ENCODE measurements at places on chromosomes 7 and 10.

DNA sequence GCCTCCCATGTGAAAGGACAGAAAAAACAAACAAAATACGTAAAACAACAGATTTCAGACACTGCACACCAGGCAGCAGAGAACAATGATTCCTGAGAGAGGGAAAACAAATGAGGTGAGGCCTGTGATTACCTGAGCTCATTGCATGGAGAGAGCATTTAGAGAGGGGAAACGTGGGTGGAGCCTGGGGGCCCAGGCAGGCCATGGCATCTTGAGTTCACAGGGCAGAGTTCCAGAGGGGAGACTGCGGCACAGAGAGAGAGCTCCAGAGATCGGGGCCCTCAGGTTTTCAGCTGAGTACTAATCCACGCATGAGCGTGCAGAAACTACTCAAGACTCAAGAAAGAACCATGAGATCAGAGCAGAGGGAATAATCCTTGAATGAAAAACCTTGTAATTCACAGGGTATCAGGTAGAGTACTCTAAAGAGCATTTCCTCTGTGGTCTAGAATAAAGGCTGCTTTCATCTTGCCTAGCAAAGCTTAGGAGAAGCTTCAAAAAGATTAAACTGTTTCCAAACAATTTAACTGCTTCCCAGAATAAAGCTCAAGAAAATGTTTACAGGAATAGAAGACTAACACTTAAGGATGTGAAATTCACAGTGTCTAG lies 46.6 kb upstream of the ARHGAP12 start:
- no peak for DNase-seq

- DNase-seq = no peak
Measured at GRCh38 chr10:43691485-43691884, 42.8 kb upstream of the ZNF32 start.

GRCh38 chr10:16965740-16966447 lies 148.7 kb upstream of the RSU1 start:
- DNase-seq = no peak

DNA sequence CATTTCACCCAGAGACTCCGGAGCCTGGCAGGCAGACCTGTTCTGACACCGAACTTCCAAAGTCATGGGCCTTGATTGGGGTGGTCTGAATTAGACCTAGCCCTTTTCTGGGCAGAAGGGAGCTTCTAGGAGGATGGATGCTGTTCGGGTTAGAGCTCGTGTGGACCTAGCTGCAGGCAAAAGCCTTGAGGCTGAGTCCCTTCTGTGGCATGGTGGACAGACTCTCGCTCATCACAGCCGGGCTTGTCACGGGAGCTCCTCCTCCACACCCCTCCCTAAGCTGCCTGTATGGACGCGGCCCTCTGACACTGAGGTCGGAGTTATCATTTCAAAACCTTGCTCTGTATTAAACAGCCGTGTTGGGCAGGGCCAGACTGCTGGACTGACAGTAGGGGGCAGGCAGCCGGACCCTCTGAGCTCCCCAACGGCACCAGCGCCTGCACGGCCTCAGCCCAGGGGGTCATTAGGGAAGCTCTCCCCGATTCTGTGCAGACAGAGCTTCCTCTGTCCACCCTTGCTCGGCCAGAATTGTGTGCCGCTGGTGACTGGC lies 2.2 kb downstream of the IRF5 start:
- no peak for DNase-seq

GRCh38 chr10:57806675-57807074 lies 461.0 kb downstream of the IPMK start:
- no peak for DNase-seq

- DNase-seq = no peak
Measured at GRCh38 chr7:36312064-36312914, 77.4 kb upstream of the ANLN start.

GRCh38 chr10:116316503-116316902 lies 7.7 kb upstream of the CCDC172 start:
- no peak for DNase-seq

- no peak for DNase-seq
Measured at GRCh38 chr7:142438235-142438922, 180.5 kb upstream of the PRSS58 start.

- DNase-seq = no peak
Measured at GRCh38 chr10:18582803-18583202, 68.6 kb downstream of the NSUN6 start.

- no peak for DNase-seq
Measured at GRCh38 chr7:97120713-97121457, 3.4 kb downstream of the SDHAF3 start.

DNA sequence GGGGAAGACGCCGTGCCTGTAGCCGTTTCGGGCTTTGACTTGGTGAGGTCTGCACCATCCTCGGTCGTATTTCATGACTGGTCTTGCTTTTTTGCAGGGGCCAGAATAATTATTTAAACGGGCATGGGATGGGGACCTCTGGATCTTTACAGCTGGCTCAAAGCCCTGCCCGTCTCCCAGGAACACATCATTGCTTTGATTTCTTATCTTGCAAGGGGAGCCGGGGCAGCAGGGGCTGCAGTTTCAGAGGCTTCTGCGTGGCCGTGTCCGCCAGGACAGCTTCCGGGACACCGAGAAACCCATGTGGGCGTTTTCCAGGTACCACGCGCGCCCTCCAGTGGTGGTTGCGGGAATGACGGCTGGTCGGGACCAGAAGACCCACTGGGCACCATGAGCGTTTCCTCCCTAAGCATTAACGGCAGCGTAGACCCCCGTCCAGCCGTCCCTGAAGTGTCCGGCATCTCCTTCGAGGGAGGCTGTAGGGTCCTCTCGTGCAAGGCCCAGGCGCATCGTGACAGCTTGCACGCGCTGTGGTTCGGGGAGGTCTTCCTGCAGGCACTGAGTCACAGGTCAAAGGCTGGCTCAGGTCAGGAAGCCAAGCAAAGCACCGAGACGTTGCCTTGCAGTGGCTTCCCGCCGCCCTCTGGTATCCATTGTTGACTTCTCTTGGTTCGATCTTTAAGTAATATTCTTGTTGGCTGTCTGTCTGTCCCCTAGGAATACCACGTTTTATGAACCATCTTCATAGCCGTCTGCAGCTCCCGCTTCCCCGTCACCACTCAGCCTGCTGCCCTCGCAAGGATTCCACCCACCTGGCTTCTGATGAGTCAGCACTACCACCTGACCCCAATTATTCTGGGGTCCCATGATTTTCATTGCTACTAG lies 16.2 kb upstream of the ZFAND2A start:
- DNase-seq = peak; percentile 73

- DNase-seq = no peak
Measured at GRCh38 chr7:2033586-2034135, 199.1 kb downstream of the MAD1L1 start.

- DNase-seq = no peak
Measured at GRCh38 chr7:72069263-72069662, 342.9 kb downstream of the CALN1 start.

DNA sequence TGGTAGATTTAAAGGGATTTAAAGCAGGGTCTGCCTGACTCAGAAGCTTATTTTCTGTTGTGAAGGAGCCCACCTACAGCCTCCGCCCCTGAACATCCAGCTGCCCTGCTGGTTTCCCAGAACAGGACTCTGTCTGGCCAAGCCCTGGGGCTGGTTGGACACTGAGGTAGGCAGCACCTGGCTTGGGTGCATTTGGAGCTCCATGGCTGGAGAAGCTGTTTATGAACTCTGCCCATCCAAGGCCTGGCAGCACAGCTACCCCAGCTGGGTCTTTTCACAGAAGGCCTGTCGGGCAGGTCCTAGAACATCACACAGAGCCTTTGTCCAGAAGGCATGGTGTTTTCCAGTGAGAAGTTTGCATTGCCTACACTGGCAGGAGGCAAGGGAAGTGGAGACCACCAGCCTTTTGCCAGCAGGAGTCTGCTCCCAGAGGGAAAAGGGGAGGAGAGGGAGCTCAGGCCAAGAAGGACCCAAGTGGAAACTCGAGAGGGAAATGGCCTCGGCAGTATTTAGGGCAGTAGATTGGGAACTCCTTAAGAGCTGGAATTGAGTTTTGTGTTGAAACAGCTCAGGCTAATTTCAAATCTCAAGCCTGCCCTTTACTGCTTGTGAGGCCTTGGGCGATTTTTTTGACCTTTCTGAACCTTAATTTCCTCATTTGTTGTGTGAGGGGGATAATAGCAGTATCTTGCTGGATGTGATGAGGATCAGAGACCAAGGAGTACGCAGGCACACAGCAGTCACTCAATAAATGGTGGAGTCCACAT lies 12.3 kb upstream of the PDCD4 start:
- DNase-seq = no peak

- no peak for DNase-seq
Measured at GRCh38 chr10:45253183-45253914, 62.1 kb downstream of the OR13A1 start.

DNA sequence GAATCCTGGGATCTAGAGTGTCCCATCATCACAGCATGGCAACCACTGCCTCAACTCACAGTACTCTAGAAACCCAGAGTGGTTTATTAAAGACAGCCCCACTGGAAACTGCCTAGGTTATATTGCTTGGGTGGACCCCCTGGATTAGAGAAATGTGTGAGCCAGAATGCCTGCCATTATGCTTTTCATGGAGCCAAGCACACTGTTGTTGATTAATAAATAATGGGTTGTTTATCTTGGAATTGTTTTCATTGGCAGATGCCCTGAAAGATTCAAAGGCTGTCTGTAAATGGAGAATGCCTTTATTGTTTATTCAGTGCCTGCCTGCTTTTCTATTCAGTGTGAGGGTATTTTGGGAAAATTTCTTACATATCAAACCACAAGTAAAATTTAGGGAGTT lies 52.1 kb downstream of the GNAI1 start:
- DNase-seq = no peak

GRCh38 chr7:111762799-111763198 lies 200.5 kb upstream of the IMMP2L start:
- DNase-seq = no peak

GRCh38 chr7:143085109-143085508 lies 33.0 kb downstream of the OR6V1 start:
- no peak for DNase-seq

GRCh38 chr10:114283091-114283490 lies 44.0 kb downstream of the VWA2 start:
- no peak for DNase-seq

GRCh38 chr10:93123766-93124165 lies 50.1 kb downstream of the CYP26A1 start:
- no peak for DNase-seq

DNA sequence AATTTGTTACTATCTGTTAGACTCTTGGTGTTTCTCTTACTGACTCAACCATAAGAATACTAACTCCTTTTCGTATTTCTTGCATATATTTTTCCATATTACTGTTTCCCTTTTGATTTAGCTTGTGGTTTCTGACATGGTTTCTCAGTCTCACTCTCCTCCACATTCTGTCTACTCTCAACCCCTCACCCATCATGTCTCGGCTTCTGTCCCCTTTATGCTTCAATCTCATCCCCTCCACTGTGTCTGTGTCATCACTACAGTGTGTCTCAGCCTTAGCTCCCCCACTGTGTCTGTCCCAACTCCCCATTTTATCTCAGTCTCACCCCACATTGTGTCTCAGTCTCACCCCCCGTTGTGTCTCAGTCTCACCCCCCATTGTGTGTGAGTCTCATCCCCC lies 126.9 kb downstream of the VIPR2 start:
- no peak for DNase-seq

DNA sequence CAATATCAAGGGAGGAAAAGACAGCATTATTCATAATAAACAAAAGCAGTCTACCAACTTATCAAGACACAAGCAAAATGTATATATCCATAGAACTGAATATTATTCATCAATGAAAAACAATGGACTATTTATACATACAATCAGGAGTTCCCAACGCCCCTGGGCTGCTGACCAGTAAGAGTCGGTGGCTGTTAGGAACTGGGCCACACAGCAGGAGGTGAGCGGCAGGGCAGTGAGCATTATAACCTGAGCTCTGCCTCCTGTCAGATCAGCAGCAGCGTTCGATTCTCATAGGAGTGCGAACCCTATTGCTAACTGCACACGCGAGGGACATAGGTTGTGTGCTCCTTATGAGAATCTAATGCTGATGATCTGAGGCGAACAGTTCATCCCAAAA lies 71.7 kb upstream of the GPR22 start:
- no peak for DNase-seq

DNA sequence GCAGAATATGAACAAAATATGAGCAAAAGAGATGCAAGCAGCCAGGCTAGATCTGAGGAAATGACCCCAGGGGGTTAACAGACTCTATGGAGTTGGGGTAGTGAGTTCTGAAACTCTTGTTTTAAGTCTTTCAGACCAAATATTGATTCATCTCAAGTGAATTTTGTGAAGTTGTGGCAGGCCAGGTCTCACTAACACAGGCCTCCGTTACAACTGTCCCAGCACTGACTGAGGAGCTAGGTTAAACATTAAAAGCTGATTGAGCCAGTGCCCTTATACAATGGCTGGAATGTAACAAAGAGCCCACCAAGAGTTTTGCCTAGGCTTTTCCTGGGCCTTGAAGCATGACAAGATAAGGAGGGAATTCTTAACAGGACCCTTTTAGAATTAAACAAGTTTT lies 192.3 kb upstream of the STK17A start:
- DNase-seq = no peak

DNA sequence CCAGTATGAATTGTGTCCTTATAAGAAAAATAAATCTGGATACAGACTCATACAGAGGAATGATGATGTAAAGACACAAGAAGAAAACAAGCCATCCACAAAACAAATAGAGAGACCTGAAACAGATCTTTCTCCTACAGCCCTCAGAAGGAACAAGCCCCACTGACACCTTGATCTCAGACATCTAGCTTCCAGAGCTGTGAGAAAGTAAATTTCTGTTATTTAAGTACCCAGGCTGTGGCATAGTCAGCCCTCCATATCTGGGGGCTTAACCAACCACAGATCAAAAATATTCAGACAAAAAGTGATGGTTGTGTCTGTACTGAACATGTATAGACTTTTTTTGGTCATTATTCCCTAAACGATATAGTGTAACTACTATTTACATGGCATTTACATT lies 23.9 kb upstream of the ANKRD1 start:
- no peak for DNase-seq

GRCh38 chr7:136053689-136054485 lies 76.7 kb upstream of the MTPN start:
- no peak for DNase-seq

DNA sequence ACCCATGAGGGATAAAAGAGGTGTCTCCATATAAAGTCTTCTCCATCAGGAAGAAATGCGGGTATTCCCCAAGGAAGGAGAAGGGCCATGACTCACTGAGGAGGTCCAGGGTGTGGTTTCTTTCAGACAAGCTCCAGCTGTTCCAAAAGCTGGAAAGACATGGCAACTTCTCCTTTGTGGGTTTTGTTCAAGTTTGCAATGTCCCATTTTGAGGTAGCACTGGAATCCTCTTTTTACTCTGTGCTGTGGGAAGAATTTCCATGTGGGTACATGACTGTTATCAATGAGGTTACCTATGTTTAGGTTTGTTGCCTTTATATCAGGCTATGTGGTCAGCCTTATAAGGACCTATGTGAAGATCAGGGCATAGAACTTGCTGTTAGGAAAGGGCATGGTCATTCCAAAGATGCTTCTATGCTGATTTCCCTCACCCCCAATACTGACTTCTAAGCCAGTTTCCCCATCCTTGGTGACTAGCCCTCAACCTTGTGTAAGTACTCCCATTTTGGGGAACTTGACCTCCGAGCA lies 697.5 kb downstream of the INHBA start:
- no peak for DNase-seq

GRCh38 chr7:137670222-137671064 lies 176.3 kb downstream of the DGKI start:
- no peak for DNase-seq
